Activated T-helper 1 cell treated with anti-CD3 and anti-CD28 coated beads, Interleukin-12 subunit alpha, Interleukin-12 subunit beta, Interleukin-2, Interleukin-4 antibody, amounts not matched to agents 30 ng/mL and 10 ng/mL and 1 ng/mL, durations not matched to agents 14 hours and 24 hours and 36 hours (primary cell): ENCODE measurements at places on chromosomes 13 and 19.

GRCh38 chr19:45448887-45449299 lies 18.9 kb upstream of the FOSB start:
- DNase-seq: no peak

DNA sequence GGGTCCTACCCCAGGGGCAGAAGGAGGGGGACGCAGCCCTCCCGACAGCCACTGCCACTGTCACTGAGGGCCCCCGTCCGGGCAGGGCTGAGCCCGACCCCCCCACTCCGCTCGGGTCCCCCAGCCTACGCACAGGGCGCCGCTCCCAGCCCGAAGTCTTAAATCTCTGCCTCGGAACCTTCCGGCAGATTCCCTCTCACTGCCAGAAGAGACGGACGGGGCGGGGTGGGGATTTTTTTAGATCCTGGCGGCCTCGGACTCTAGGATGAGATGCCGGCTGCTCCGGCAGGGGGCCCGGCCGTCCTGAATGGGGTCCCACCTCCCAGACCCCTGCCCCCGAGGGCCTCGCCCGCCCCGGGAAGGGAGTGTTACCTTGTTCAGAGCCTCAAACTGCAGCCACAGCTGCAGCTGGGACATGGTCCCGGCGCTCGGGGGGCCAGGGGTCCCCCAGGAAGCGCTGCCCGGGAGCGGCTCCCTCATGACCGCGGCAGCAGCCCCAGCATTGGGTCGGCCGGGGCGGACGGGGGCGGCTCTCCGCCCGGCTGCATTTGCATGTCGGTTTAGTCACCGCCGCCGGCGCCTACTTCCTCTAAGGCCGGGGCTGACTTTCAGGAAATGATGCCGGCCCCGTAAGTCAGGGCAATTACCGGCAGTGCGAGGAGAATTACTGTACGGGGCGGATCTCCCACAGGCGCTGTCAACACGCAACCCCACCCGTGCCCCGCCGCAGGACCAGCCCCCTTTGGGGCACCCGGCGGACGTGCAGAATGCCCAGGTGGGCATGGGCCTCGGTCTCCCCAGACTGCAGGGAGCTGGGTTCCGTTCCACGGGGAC lies 28.1 kb downstream of the GPX4 start:
- peak; percentile 88 for DNase-seq

DNA sequence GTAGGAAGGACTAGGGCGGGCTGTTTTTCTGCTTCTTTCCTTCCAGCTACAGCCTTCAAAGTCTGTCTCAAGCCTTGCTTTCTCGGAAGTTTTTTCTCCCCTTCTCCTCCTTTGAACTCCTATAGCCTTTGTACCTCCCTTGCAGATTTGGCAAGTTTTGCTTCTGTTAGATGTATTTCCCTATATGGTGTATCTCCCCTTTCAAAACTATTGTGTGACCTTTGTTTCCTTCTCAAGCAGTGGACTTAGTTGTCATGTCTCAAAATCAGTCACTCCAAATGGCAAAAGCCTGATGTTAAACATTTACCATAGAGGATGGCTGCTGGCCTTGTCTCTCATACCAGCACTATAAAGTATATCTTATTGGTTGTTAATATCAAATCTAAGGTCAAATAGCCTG lies 152.7 kb downstream of the FLT1 start:
- no peak for DNase-seq

- no peak for DNase-seq
These were observed 261.0 kb downstream of the GPC5 start for GRCh38 chr13:91659256-91660075.

DNA sequence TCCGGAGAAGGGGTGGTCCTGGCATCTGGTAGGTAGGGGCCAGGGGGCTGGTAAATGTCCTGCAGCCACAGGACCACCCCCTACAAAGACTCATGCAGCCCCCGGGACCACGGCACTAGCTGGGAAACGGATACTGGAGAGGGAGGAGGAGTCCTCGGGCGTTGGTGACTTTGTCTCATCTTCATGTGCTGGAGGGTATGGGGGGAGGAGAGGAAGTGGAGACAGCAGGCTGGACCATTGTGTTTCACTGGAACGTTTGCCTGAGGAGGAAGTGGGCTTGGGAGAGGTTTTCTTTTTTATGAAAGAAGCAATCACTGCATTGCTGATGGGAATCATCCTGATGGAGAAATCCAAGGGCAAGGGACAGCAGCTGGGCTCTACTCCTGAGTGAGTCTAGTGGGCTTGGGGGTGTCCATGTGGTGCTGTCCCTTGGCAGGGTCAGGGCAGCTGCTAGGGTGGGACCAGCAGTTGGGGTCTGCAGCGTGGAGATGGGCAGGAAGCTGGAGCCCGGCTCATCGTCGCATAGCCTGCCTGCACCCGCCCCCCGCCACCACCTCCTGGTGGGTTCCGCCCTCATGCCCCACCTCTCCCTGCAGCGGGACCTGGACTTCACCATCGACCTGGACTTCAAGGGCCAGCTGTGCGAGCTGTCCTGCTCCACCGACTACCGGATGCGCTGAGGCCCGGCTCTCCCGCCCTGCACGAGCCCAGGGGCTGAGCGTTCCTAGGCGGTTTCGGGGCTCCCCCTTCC lies 1.7 kb upstream of the ADM5 start:
- DNase-seq: no peak

- no peak for DNase-seq
These were observed 371.4 kb downstream of the KCNRG start for GRCh38 chr13:50386541-50387050.

- peak; percentile 28 for DNase-seq
These were observed at the start of gene TMEM221 for GRCh38 chr19:17448131-17448967. TSS of gene TMEM221 (minus strand) at chr19:17448668. CDS start at chr19:17448462, 206 bp downstream.

DNA sequence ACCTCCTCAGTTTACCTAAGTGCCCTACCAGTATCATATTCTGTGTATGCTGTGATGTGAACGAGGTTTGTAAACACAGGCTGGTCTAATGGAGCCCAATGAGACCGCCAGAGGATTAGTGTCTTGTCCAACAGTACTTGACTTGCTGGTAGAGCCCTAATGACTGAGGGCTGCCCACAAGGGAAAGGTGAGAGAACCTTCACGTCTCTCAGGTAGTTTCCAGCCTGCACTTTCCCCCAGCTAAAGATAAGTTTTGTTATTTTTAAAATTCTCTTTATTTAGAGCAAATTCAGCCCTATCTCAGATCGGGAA lies 498 bp upstream of the RBM26 start:
- DNase-seq: no peak

- no peak for DNase-seq
These were observed 191.7 kb upstream of the SERP2 start for GRCh38 chr13:44181931-44182330.

GRCh38 chr19:4373601-4374497 lies 26.5 kb downstream of the SH3GL1 start:
- no peak for DNase-seq

- no peak for DNase-seq
These were observed 1716.5 kb upstream of the SLC10A2 start for GRCh38 chr13:104782741-104783140.

DNA sequence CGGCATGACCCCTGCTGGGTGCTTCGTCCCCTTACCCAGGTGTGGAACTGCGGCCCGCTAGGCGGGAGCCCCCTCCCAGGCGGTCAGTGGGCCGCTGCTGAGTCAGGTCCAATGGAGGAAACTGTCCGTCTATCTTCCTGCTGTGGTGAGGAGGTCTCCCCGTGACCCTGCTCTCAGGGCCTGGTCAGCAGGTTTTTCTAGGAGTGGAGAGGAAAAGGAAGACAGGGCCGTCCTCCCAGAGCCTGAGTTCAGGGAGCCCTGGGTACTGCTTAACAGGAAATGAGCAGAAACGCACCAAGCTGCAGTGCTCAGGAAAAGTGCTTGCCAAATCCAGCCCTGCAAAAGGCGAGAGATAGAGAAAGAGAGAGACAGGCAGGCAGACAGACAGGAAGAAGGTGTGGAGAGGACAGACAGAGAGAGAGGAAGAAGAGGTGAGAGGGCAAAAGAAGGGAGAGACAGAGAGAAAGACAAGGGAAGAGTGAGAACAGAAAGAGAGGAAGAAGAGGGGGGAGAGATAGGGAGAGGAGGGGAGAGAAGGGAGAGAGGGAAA lies 10.3 kb downstream of the SH3GL1 start:
- DNase-seq: no peak

- no peak for DNase-seq
These were observed 48.7 kb upstream of the MYCBP2 start for GRCh38 chr13:77375560-77376108.

DNA sequence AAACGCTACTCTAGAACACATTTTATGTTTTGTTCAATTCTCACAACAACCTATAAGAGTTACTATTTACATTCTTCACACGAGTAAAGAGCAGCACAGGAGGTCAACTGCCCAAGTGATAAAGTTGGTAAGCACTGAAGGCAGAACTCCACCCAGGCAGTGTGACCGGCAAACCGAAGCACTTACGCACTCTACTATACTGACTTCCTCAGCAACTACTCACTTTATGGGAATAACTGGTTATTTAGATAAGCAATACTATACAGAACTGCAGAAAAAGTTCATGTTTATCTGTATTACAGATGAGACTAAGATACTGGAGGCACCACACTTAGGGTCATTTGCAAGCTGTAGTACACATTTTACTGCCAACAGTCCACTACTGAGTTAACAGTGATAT lies 28.8 kb downstream of the FOXO1 start:
- DNase-seq: no peak

DNA sequence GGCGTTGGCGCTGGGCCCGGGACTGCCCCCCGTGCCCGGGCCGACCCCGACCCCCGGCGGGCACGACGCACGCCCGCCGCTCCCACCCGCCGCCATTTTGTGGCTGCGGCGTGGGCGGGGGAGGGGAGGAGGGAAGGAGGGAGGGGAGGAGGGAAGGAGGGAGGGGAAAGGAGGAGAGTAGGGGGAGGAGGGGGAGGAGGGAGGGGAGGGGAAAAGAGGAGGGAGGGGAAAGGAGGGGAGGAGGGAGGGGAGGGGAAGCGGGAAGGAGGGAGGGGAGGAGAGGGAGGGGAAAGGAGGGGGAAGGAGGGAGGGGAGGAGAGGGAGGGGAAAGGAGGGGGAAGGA lies at the start of gene BTBD2:
Gene BTBD2 (minus strand): TSS at position 107 of the 343 bp plus-strand sequence. CDS start 11 bp downstream, at position 96.
- DNase-seq: peak; percentile 40

GRCh38 chr13:51674276-51674675 lies 90.0 kb downstream of the WDFY2 start:
- DNase-seq: no peak

DNA sequence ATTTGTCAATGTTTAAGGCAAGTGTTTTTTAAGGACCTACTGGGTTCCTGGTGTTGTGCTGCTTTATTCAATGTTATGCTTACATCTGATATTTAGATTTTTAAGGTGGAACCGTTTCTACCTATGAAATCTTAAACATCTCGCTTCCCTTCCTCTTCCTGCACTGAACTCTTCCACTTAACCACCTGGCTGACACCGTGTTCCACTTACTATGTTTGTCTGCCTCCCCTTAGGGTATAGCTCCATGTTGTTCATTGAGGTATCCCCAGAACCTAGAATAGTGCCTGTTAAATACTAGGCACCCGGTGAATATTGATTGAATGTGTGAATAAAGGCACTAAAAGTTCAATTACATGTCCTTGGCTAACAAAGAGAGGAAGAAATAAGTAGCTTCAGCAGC lies 104.9 kb downstream of the RNF17 start:
- DNase-seq: no peak

DNA sequence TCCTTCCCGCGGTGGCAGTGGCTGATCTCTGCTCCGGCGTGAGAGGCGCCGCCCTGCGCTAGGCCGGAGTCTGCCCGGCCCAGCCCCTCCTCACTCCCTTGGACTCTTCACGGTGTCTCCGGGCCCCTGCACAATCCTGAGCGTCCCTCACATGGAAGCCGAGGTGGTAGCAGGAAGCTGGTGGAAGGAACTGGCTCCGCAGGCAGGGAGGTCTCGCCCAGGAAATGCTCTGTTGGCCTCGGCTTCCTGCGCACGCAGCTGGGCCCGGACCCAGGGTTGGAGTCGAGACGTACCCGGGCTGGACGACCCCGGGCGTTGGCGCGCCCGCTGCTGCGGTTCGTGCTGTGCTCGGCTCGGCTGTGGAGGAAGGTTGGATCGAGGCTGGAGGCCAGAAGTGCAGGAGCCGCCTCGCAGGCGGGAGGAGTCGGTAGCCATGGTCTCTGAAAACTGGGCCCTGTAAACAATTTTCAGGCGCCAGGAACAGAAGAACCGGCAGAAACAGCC lies 46.3 kb downstream of the ZNF724 start:
- DNase-seq: no peak

GRCh38 chr19:14577885-14578427 lies 4.9 kb upstream of the CLEC17A start:
- no peak for DNase-seq

DNA sequence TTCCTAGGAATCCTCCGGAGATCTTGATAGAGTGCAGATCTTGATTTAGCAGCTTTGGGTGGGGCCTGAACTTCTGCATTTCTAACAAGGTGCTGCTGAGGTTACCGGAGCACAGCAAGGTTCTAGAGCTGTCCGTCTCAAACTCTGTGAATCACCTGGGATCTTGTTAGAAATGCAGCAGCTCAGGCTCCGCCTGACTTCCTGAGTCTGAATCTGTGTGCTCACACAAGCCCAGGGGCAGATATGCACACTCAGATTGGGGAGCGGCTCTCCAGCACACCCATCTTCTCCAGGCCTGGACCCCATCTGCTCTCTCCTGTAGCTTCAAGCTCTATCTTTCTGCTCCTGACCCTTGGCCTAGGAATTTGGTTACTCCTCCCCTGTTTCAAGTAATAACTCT lies 3.5 kb upstream of the TEX26 start:
- DNase-seq: no peak

- DNase-seq: no peak
These were observed 268.5 kb downstream of the B3GLCT start for GRCh38 chr13:31468114-31468902.
